Stimulated activated CD8-positive, alpha-beta memory T cell treated with anti-CD3 and anti-CD28 coated beads, Interleukin-2, amount 100 ng/mL, for 48 hours (primary cell): ENCODE measurements at places on chromosomes 5 and 9.

- DNase-seq = no peak
These were observed 39.2 kb downstream of the USP20 start for GRCh38 chr9:129874261-129875101.

- no peak for DNase-seq
These were observed 71.3 kb downstream of the INSL6 start for GRCh38 chr9:5113994-5114748.

GRCh38 chr9:28951945-28952344 is 1378.7 kb upstream of the C9orf72 start:
- no peak for DNase-seq

- DNase-seq = no peak
These were observed 113.8 kb upstream of the ANKRD55 start for GRCh38 chr5:56346741-56347535.

DNA sequence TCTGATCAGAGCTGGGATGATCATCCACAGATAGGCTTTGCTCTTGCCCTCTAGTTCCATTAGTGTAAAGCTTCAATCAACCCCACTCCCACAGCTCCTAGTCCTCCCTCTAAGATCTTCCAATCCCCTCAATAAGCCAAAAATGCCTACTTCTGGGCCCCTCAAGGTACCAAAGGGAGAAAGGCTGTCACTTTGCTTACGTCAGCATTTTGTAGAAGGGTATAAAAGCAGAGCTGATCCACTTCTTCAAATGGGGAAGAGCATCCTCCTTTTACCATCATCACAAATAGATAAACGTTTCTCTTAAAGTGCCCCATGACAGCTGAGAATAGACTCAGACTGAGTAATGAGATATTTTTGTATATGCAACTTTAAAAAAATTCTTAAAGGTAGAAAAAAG is 13.1 kb upstream of the ADGRV1 start:
- no peak for DNase-seq

DNA sequence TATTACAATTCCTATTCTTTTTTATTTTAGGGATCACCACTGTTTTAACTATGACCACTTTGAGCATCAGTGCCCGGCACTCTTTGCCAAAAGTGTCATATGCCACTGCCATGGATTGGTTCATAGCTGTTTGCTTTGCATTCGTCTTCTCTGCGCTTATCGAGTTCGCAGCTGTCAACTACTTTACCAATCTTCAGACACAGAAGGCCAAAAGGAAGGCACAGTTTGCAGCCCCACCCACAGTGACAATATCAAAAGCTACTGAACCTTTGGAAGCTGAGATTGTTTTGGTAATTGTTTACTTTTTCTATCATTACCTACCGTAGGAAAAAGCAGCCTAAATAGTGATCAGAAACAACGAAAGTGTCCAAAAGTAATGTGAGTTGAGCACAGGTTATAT is 6.4 kb downstream of the GABRA6 start:
- no peak for DNase-seq

GRCh38 chr5:148388696-148389095 is 4.9 kb downstream of the FBXO38 start:
- no peak for DNase-seq

DNA sequence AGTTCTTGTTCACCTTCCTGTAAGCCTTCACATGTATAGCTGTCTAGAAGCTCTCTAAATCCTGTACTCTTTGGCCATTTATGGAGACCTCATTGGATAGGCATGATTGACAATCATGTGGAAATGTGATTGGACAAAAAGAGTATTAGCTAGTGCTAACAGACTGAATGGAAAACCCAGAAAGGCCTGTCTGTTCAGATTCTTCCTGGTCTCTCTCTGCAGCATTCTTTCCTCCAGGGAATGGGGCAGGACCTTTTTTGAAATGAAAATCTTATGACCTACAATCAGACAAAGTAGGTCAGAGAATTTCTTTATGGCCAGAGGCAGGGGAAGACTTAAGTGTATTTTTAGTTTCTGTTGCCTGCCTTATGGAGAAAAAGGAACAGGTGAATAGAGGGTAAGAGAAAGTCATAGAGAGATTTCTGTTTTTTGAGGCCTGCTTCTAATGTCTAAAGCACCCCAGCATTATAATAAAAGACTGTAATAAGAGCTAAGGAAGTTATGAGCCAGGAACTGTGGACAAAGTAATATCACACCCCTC is 152.4 kb upstream of the CCDC152 start:
- DNase-seq = no peak

GRCh38 chr5:60883229-60883628 is 39.2 kb upstream of the ELOVL7 start:
- no peak for DNase-seq

GRCh38 chr9:34451545-34451944 is 6.8 kb downstream of the FAM219A start:
- DNase-seq = no peak

- no peak for DNase-seq
These were observed 12.5 kb upstream of the FOXE1 start for GRCh38 chr9:97840521-97840920.

- DNase-seq = no peak
These were observed 36.6 kb downstream of the FRMD3 start for GRCh38 chr9:83501565-83501964.

DNA sequence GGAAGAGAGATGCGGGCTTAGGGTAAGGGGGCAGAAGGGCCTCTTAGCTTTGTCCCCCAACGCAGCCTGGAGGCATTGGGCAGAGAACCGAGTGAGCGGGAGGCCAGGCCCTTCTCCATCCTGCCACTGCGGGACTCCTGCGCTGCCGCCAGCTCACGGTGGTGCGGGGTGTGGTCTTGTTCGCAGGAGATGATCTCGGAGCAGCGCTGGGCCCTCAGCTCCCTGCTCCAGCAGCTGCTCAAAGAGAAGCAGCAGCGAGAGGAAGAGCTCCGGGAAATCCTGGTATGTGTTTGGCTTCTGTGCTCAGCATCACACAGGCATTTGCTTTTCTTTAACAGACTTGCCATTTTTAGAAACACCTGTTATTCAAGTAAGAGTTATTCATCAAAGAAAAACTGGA is 41.3 kb downstream of the LRSAM1 start:
- no peak for DNase-seq
